ENCODE measurements at places on chromosomes 7 and 10.

DNA sequence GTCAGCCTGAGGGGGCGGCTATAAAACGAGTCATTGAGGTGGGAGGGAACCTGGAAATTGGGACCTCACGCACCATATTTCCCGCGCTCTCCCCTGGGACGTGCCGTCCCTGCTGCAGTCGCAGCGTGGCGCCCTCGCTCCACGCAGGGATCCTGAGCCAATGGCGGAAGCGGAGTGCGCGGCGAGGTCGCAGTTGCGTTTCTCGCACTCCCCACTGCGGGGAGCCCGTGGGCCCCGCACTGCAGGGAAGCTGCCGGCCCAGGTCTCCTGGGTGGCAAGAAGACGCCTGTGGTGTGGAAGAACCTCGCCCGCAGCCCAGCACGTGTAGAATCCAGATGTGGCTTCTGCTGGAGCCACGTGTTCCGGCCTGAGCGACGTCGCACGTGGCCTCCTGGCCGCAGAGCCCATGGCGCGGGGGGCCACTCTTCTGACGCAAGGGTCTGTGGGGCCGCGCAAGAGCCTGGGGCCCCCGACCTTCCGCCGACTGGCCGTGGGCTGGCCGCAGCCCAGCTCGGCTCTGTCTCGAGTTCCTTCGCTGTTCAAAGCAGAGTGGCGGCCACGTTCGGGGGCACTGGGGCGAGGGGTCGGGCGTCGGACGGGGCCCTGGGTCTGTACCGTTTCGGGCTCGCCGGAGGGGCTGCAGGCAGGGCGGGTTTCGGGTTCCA lies 26.4 kb downstream of the HIF1AN start:
- peak; percentile 64 for DNase-seq

GRCh38 chr7:25386311-25386744 lies 158.0 kb upstream of the NPVF start:
- DNase-seq, result no peak

GRCh38 chr7:88806280-88807037 lies 10.9 kb upstream of the TEX47 start:
- DNase-seq, result no peak

DNA sequence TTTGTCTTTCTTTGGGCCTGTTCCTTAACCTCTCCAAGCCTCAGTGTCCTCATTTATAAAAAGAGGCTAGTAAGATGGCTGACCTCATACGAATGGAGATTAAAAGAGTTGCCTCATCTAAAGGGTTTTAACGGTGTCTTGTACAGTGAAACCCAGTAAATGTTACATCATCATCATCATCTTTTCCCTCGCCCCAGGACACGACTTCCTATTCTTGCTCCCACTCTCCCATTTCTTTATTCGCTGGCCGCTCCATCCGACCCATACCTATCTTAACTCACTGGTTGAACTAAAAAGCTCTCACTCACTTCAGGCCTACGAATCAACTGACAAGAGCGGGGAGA lies 554 bp downstream of the FRA10AC1 start:
- peak; percentile 35 for DNase-seq

GRCh38 chr10:16890691-16891090 lies 73.5 kb upstream of the RSU1 start:
- DNase-seq, result no peak

- DNase-seq, result peak; percentile 3
Observed at GRCh38 chr10:14749070-14749809, 25.5 kb downstream of the FAM107B start.
